Activated CD4-positive, alpha-beta T cell treated with anti-CD3 and anti-CD28 coated beads, Interleukin-2, amount 50 U/mL, for 24 hours (primary cell): ENCODE measurements at places on chromosomes 4 and X.

DNA sequence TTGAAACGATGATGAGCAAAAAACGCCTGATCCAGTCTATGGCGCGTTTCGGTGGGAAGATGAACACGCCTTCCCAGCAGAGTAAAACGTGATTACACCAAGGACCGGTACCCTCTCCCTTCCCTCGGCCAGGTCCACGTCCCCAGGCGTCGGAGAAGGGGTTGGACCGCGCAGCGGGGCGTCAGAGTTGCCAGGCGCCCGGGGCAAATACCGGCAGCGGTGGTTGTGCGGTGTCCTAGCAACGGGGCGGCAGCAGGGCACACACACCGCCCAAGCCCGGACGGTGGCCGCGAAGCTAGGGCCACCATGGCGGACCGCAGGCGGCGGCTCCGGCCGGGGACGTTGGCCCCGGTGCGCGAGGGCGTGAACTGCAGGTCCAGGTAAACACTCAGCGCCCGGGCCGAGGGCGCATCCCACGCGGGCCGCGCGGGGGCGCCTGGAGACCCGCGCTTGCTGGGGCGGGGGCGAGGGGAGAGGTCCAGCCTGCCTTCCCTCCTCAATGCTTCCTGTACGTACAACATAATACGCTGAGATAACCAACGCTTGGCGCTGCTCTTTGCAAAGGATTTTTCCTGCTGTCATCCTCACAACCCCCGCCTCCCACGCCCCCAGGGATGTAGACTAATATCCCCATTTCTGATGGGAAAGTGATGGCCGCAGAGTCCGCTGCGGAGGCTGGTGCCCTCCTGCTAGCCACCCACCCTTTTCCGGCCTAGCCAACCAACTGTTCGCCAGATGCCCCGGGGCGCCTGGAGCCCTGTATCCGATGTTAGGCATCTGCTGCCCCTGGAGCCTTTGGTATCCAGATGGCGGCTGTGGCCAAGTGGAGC lies at the start of gene FAM47E:
FAM47E (plus strand) TSS at position 281 of the 830 bp plus-strand sequence; CDS start at position 307, 26 bp downstream.
- no peak for DNase-seq

DNA sequence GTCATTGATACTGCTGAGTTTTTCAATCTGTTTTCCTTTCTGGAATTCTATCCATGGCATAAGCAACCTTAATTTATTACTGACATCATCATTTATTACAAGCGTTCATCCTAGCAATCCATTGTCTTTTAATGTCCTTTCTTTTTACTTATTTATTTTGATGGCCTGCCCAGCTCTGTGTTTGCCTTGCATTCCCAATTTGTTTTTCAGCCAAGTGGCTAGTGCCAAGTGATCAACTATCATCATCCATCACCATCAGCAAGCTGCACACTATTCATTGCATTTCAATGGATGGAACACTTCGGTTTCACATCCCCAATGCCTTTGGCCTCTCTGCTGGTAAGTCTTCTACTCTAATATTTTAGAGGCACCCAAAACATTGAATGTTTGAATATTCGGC lies 831.7 kb upstream of the EPHA5 start:
- DNase-seq: no peak

GRCh38 chr4:172202480-172203076 lies 389.4 kb downstream of the GALNTL6 start:
- no peak for DNase-seq

DNA sequence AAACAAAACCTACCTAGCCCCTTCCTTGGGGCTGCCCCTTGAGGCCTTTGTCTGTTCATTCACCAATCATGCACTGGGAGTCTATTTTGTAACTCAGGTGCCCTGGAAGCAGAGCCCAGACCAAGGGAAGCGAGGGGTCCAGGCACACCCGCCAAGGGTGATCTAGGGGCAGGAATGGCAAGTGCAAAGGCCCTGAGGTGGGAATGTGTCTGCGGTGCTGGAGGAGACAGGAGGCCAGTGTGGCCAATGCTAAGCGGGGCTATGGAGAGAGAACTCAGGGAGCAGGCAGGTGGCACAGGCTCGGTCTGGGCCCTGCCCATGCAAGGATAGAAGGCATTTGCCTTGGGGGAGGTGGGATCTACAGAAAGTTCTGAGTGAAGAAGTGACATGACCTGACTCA lies 3.5 kb upstream of the SH3BP2 start:
- no peak for DNase-seq

DNA sequence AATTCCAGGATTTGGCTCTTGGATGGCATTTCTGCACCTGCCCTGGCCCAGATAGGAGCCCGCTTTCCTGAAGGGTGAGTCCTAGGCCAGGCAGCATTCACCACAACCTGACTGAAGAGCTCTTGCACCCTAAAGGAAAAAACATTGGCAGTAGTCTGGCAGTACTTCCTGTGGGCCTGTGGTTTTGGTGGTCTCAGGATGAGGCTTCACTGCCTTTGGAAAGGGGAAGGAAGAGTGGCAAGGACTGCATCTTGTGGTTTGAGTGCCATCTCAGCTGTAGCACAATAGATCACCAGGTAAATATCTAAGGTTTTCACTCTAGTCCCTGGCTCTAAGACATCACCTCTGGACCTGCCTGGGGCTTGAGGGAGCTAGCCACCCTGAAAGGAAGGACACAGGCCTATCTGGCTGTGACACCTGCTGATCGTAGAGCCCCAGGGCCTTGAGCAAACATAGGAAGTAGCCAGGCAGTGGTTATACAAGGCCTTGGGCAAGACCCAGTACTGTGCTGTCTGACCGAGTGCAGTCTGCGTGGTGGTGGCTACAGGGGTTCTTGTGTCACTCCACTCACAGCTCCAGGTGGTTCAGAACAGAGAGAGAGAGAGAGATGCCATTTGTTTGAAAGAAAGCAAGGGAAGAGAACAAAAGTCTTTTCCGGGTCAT lies 28.5 kb upstream of the PRRG1 start:
- DNase-seq: no peak

DNA sequence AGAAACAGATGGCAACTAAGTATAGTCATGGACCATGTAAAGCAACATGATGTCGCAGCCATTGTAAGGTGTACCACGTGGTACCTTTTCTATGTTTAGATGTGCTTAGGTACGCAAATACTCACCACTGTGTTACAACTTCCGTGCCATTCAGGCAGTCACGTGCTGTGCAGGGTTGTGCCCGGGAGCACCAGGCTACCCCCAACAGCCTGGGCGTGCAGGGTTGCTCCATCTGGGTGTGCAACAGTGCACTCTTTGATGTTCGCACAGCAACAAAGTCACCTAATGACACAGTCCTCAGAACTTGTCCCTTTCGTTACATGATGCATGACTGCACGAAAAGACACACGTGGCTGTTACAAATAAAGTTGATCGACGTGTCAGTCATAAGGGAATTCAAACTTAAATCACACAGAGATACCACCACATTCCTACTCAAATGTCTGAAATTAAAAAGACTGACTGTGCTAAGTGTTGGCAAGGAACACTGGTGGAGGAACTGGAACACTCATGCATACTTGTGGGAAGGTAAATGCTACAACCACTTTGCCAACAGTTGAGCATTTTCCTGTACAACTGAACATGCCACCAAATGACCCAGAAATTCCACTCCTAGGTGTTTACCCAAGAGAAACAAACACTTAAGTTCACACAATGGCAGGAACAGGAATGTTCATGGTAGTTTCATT lies 24.3 kb downstream of the CPLX1 start:
- DNase-seq: no peak

- no peak for DNase-seq
Observed at GRCh38 chrX:134460862-134461220, 876 bp downstream of the HPRT1 start.

- DNase-seq: no peak
Observed at GRCh38 chr4:121651597-121651996, 45.2 kb downstream of the ANXA5 start.

DNA sequence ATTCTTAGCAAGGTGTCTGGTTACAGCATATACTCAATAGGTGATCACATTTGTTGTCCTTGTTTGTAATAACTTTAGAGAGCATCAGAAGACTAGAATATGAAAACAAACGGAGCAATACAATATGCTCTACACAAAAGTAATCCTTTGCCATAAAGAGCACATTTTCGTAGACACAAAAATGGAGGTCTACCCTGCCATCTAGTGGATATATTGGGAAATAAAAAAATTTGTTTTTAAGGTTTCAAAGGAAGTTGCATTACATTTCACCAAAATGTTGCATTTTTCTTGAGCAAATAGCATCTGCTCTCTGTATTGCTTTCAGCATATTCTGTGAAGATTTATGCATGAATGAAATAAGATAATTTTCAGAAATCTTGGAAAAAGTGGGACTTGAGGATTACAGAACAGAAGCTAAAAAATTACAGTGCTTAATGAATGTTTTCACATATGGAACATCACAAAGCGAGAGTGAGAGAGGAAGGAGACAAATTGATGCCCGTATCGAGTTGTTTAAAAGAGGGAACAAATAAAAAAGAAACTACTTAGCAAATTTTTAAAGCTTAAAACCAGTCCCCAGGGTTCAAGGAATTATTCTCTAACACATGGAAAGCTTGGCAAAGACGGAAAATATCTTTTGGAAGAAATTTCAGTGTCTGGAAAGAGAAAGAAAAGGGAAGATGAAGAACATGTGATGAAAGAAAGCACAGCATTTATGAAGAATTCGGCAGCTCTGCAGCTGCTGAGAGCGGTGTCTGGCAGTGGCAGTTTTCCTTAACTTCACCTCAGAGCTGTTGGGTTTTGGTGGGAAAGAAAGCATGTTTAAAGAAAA lies 390.1 kb downstream of the ANKRD50 start:
- DNase-seq: no peak

GRCh38 chr4:39037941-39038340 lies 5.7 kb upstream of the TMEM156 start:
- DNase-seq: no peak

DNA sequence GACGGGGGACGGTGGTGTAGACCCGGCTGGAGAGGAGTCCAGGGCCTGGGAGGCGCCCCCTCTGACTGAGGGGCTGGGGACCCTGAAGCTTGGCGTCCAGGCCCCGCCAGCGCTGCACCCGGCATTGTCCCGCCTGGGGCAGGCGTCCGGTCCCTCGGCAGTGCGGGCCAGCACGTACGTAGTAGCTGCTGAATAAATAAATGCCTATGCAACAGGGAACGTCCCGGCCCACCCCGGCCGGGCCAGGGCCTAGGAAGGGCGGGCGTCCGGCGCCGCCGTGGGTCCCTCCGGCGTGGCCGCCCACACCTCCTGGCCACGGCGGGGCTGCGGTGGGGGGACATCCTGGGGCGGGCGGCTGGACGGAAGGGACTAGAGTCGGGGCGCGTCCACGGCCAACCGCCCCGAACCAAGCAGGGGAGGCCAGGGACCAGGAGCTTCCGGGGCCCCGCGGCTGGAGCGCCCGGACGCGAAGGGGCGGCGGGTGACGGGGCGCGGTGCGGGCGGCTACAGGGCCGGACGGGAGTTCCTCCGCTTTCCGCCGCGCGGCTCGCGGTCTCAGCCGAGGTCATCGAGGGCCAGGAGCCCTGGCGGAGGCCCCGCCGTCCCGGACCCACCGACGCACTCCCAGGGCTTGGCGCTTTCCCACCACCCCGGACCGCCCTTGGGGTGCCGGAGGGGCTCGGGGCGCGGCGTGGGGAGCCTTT lies 886 bp upstream of the WWC2 start:
- DNase-seq: no peak

GRCh38 chr4:106659371-106659770 lies 290.8 kb upstream of the GIMD1 start:
- no peak for DNase-seq

- no peak for DNase-seq
Observed at GRCh38 chr4:11966782-11967181, 538.1 kb upstream of the HS3ST1 start.

DNA sequence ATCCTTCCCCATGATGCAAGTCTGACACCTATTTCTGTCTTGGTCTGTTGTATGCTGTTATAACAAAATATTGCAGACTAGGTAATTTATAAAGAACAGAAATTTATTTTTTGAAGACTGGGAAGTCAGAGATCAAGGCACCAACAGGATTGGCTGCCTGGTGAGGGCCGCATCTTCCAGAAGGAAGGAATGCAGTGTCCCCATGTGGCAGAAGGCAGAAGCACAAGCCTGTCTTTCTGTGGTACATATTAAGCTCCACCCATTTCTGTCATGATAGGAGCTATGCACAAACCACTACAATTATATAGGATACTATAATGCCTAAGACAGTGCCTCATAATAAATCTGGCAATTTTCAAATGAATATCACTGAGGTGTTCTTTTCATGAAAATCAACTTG lies 502.3 kb upstream of the DIAPH2 start:
- no peak for DNase-seq

DNA sequence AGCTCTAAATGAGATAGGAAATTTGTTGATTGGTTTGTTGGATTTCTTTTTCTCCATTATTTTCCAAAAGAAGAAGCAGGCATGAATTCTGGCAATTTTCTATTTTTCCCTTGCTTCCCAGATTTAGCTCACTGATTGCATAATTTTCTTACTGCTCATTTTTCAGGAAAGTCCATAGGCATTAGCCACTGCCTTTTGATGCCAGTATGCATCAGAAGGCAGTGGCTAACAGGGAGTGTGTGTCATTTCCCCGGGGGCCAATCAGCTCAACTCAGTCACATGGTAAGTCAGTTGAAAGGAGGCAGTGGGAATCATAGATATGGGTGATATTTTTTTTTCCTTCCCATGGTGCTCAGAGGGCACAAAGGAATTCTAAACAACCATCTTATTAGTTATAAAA lies 156.7 kb downstream of the TRIML1 start:
- DNase-seq: no peak

DNA sequence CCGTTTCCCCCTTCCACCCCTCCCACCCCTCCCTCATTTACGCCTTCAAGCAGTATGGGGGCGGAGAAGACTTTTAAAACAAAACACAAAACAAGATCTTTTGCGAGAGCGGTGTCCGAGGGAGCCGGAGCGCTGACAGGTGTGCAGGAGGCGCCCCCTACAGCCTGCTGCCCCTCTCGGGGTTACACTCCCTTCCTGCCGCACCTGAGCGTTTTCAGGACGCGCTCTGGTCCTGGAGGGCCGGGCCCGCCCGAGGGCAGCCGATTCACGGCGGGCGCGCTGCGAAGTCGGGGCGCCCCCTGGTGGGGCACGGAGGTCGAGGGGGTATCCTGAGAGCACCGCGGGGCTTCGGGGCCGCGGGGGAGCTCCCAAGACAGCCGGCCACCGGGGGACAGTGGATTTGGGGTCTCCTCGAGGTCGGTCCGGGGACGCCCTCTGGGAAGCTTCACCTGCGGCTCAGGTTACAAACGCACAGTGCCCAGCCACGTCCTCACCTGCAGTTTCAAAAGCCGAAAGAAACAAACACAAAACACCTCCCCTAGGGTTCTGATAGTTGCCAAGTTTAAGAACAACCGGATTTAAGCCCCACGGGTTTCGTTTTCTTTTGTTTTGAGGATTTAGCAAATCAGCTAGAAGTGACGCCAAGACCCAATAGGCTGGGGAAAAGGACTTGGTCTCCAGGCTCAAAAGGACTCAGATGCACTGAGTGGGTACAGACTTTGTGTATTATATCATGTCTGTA lies 8.0 kb upstream of the NEUROG2 start:
- DNase-seq: peak; percentile 64
